Right cardiac atrium (tissue), 5 donors: ENCODE measurements at places on chromosomes 6 and 20. TPM values are rescaled to one million over a fixed set of nuclear protein-coding genes. Genes with fewer than 3 reads are reported as not detected.

The PRR18 gene
- total RNA-seq: not detected

The ANKRD6 gene
- 19.8 TPM for total RNA-seq

The MCCD1 gene
- total RNA-seq: not detected

The OPN5 gene
- total RNA-seq: not detected

DNA sequence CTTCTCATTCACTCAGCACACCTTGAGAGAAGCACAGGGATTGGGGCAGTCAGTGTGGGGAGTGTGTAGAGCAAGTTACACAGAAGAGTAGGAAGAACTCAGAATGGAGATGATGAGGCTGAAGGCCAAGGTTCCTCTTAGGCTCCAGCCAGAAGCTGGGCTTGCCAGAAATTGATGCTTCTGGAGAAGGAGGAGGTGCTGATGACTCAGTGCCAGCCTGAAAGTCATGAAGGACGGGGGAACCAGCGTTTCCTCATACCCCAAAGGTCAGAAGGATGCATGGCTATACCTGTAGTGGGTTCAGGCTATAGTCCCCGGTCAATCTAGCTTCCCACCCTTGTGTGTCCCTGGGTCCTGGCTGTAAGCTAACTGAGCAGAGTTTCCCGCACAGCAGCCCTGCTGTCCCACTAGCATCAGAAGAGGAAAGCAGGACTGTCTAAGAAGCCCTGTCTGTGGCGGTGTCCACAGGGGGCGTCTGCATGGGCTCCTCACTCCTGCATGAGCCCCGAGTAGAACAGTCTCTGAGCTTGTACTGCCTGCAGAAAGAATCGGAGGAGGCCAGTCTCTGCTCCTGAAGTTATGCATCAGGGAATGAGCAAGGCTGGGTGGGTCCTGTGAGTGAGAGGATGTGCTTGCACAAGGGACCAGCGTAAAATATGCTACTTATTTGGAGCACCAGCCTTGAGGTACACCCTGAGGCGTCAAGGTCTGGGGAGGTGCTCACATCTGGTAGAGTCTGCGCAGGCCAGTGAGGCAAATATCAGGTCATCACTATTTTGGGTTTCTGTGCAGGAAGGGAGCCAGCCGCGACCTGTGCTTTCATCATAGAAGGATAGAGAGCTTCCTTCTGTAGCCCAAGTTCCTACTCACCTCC is 148.5 kb downstream of the MRPL14 start:
- no peak for DNase-seq

DNA sequence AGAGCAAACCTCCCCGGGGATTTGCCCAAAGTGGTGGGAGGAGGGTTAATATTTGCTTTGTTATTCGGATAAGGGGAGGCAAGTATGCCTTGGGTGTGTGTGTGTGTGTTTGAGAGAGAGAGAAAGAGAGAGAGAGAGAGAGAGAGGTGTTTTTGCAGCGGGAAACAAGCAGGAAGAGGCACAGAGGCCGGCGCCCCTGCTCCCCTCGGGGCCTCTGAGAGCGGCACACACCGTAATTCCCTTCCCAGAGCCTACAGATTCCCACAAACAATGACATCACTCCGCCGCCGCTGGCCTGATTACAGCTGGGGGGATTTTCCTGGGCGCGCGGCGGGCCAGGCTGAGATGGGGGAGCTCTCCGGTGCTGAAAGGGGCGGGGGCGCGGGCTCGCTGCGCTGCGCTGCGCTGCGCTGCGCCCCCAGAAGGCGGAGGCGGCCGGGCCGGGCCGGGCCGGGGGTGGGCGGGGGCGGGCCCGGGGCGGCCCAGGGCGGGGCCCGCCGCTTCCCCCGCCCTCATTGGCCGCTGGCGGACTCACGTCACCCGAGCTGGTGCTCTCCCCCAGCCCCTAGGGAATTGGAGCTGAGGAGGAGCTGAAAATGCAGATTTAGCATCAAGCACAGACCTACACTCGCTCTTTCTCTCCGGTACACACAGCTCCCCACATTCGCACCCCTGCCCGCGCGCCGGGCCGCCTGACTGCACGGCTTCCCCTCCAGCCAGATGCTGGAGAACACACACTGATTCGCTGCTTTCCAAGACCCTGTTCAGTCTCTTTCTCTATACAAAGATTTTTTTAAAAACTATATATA is at the start of gene PCSK2:
PCSK2 (plus strand) TSS at position 631 of the 809 bp plus-strand sequence. CDS start 266 bp downstream, outside the sequence.
- DNase-seq: peak; percentile 68

DNA sequence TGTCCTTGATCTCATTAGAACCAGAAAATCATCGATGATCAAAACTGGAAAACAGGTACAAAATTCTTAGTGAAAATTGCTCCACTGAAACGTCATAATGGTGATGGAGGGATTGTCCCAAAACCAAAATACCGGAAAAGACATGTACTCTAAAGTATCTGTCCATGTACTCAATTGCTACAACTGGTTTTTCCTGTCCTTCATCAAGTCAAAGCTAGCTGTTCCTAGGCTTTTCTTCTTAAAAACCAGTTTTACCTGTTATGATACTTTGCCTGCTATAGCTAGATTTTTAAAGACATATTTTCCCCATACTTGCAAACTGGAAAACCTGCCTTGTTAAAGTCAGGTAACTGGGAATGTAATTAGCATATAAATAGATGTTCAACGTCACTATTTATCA is 50.5 kb upstream of the LRRC1 start:
- no peak for DNase-seq
